Right renal pelvis (tissue), 4 donors: ENCODE measurements at places on chromosomes 6 and 20. TPM values are rescaled to one million over a fixed set of nuclear protein-coding genes. Genes with fewer than 3 reads are reported as not detected.
A peak's percentile ranks its signal among the peaks of the same experiment; 100 is the strongest.

DNA sequence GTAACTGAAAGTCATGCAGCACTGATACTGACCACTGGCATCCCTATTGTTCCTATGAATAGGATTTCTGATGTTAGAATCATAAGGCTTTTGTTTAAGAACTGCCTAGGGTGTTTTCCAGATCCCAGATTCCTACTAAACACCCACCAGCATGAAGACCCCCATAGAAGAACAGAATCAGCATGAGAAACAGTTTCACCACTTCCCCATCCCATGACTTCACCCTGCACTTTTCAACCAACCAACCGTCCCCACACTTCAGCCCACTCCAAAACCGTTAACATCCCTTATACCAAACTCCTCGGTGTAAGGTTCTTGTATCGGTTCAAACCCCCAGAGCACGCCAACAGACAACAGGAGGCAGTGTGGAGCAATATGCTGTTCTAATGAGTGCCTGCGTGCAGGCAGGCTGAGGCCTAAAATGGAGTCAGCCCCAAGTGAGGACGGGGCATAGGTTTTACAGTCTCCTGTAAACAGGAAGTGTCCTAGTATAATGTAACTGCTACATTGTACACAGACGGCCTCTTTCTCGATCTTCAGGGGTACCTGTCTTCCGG is 11.4 kb upstream of the SSTR4 start:
- no peak for DNase-seq

- peak; percentile 10 for DNase-seq
These were observed 54.3 kb upstream of the CNR1 start for GRCh38 chr6:88220493-88220892.

DNA sequence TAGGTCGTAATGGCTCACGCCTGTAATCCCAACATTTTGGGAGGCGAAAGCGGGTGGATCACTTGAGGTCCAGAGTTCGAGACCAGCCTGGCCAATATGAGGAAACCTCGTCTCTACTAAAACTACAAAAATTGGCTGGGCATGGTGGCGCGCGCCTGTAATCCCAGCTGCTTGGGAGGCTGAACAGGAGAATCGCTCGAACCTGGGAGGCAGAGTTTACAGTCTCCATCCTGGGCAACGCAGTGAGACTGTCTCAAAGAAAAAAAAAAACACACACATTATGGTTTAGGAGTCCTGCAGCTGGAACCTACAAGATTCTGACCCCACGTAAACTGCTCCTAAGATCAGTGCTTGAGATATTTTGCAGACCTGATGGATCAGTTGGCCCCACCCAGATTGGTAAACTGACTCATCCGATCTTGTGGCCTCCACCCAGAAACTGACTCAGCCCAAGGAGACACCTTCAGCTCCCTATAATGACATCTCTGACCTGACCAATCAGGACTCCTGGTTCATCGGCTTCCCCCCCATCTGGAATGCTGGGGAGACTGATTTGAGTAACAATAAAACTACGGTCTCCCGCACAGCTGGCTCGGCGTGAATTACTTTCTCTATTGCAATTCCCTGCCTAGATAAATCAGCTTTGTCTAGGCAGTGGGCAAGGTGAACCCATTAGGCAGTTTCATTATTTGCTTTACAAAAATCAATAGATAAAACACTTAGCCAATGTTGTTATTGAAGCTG is 96.2 kb upstream of the BTN3A2 start:
- DNase-seq = no peak

DNA sequence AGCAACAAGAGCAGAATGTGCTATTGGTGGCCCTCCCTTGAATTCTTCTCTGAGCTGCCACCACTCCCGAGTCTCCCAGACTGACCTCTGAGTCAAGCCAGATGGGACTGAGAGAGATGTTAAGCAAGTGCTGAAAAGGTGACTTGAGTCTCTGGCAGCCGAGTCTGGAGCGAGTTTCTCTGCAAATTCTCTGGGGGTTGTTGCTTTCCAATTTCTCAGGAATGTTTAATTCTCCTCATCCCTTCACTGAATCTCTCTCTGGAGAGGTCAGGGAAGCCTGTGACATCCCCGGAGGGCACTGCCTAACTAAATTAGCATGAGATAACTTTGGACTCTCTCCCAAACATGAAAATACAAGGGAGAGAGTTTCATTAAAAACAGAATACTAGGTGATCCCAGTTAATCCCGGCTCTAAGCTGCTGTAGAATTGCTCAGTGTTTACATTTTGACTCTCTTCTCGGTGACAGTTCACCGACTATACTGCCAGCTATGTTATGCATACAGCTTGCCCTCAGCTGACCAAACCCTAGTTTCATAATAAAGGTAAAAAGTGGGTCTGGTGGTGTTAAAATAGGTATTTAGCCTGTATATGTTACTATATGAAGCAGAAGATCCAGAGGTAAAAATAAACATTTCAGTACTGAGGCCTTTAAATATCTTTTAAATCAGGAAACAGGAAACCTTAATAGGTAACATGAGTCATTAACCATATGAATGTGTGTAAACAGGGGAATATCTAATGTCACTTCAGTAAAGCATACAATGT is 157.9 kb downstream of the FOXC1 start:
- DNase-seq = no peak

GRCh38 chr20:25563362-25563761 is 22.0 kb downstream of the NINL start:
- DNase-seq = no peak

GRCh38 chr20:35240083-35240810 is 13.8 kb downstream of the MMP24 start:
- no peak for DNase-seq

DNA sequence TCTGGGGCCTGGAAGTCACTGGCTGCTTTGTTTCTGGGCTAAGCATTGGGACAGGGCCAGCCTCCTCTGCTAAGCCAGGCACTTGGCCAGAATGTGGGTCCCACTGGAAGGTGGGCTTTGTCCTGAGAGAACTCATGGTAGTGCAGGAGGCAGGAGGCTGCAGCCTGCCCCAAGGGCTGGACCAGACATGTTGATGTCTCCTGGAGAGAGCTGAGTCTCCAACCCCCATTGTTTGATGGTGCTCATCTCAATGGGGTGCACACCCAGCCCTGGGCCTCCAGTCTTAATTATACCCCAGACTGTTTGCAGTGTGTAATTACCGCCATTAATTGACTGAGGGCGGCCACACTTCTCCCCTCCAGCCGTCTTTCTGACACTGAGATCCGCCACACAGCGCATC is 220.5 kb upstream of the PMEPA1 start:
- DNase-seq = no peak

GRCh38 chr6:4682431-4683097 is 93.6 kb upstream of the CDYL start:
- no peak for DNase-seq

GRCh38 chr6:33577106-33577535 is 3.0 kb downstream of the BAK1 start:
- DNase-seq = no peak

DNA sequence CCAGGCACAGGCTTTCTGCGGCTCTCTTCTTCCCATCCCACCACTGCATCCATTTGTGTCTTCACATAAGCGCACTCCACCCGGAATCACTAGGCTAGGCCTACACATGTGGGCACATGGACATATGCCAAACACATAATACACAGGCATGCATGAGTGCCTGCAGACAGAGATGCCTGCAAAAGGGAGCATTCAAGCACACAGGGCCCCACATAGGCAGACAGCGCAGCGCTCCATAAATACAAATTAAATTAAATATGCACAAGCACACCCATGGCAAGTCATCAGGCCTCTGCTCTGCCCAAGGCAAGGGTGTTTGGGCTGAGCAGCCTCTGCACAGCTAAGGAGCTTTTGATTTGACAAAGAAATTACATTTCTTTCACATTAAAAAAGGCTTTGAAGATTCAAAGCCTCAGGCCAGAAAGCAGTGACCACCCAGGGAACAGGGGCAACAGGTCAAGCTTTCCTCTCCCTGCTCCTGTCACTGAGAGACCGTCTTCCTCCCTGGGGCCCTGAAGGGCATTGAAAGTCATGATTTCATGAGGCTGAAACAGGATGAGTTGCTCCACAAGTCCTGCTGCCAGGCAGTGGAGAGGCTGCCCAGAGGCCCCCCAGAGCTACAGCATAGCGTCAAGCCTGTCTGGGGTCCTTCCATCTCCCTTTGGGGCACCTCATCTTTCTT is 134.2 kb upstream of the LRFN2 start:
- DNase-seq = no peak

GRCh38 chr20:51026269-51026668 is 3.4 kb upstream of the KCNG1 start:
- no peak for DNase-seq

RNF39 gene
- polyA plus RNA-seq = 1.5 TPM

ISM1 gene
- polyA plus RNA-seq = 3.8 TPM

LIN28B gene
- polyA plus RNA-seq = 0.08 TPM

ETV7 gene
- 0.11 TPM for polyA plus RNA-seq

MAP3K5 gene
- 6.4 TPM for polyA plus RNA-seq
